ENCODE measurements at places on chromosomes 2 and 18.

DNA sequence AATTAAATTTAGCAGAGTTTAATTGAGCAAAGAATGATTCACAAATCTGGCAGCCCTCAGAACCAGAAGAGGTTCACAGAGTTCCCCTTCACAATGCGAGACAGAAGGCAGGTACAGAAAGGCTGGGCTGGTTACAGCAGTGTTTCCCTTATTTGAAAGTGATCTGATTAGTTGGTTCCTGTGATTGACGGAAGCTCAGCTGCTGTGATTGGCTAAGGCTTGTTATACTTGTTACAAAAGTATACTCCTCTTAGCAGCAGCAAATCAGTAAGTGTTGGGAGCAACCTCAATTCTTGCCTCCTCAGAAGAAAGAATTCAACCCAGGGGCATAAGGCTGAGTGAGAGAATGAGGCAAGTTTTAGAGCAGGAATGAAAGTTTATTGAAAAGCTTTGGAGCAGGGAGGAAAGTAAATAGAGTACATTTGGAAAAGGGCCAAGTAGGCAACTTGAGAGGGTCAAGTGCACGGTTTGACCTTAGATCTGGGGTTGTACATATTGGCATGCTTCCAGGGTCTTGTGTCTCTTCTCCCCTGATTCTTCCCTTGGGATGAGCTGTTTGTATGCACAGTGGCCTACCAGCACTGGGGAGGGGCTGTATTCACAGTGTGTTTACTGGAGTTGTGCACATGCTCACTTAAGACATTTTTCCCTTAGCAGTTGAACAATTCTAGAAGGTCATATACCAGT lies 431.8 kb upstream of the RAB12 start:
- no peak overlapping the region for H3K27ac ChIP-seq
- H3K4me1 ChIP-seq, result peaks cover 13% of the 10 kb centered on the region
- H3K4me3 ChIP-seq, result no peak overlapping the region
- DNase-seq, result peak; percentile 6

DNA sequence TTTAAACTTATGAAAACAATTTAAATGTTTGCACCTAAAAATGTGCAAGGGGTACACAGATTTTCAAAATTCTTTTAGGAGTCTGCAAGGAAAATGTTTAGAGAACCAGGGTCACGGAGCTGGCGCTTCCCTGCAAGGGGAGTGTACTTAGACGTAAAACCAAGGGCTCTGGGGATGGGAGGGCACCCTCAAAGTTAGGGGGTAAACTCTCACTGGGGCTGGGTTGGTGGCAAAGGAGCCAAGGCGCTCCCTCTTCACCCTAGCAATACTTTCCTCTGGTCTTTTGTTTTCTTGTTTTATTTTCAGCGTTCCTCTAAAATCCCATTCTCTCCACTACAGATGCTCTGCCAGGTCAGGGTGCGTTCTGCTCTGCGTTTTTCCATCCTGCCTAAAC lies 20.0 kb downstream of the TMEM247 start:
- DNase-seq, result no peak
- H3K4me3 ChIP-seq, result peak overlapping the region; percentile 89
- H3K36me3 ChIP-seq, result peaks cover 9% of the 10 kb centered on the region
- peaks cover 57% of the 10 kb centered on the region for H3K27me3 ChIP-seq
- H3K27ac ChIP-seq, result peak overlapping the region; percentile 84

GRCh38 chr2:136891100-136891499 lies 125.8 kb downstream of the THSD7B start:
- no peak for DNase-seq
- no peak overlapping the region for H3K4me3 ChIP-seq
- H3K36me3 ChIP-seq, result peaks cover 5% of the 10 kb centered on the region
- H3K4me1 ChIP-seq, result no peaks in the 10 kb centered on the region
- H3K27ac ChIP-seq, result no peak overlapping the region
- no peaks in the 10 kb centered on the region for H3K27me3 ChIP-seq

DNA sequence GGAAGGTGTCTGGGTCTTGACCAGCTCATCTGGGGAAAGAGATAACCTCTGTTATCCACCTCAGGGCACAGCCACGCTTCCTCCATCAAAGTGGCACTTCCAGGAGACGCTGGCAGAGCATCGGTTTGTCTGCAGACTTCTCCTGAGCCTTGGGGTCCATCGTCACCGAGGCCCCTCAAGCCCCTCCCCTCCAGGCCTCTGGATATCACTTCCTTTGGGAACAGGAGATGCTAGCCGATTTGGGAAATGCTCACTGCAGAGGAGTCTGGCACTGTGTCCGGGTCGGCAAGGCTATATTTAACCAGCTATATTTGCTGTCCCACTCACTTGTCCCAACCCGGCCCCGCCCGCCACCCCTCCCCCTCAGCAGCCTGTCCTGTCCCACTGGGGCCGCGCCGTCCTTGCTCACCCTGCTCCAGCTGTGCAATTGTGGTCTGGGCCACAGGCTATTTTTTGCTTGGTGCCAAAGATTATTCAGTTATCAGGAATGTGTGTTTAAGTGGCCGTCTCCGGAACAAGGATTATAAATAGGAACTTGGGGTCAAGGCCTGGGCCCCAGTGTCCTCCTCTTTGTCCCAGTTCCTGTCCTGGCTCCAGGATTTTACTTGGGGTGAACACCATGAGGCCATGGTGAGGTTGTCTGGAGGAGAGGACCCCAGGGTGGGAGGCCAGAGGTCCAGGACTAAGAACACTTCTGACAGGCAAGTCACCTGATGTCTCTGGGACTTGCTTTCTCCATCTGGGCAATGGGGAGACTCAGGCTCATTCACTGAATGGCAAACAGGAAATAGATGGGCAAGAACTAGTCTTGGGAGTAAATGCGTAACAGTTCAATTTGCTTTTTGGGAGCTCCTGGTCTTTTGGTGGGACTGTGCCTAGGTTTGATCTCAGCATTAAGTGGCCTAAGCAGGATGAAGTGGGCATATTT lies 263.6 kb downstream of the DYSF start:
- H3K27me3 ChIP-seq, result peaks cover 34% of the 10 kb centered on the region
- no peak overlapping the region for H3K27ac ChIP-seq
- H3K36me3 ChIP-seq, result no peaks in the 10 kb centered on the region
- H3K4me3 ChIP-seq, result no peak overlapping the region
- H3K4me1 ChIP-seq, result no peaks in the 10 kb centered on the region

DNA sequence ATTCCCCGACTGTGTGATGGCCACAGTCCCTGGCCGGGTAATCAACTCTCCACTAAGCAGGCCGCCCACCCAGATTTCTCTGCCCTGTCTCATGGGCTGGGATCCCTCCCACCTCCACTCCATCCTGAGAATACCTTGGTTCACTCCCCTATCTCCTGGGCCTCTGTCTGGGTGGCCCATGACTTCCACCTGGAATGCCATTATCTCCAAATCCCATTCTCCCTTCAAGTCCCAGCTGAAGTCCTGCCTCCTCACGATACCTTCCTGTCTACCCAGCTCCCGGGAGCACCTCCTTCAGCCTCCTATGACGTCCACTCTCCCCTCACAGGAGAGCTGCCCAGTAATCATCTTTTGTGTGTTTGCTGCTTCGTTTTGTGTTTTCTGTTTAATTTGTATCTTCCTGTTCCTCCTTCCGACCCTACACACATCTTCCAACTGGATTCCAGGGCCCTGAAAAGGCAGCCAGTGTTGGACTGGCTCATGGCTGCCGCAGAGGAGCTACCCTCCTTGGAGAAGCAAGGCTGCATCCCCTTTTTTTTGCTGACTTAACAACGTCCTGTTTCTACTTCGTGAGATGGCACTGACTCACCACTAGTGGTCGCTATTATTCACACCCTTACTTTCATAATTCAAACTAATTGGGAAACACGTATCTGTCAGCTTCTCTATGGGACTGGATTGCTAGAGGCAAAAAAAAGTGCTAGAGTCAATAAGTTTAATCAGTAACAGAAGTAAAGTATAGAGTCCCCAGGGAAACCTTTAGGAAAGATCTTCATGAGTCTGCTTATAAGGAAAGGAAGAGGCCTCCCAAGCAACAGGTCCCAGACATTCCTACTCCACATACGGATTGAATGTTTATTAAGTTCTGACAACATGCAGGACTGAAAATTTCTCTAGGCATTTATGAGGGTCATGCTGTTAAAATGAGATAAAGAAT lies 171.9 kb upstream of the GATA6 start:
- H3K27ac ChIP-seq, result no peak overlapping the region
- no peak overlapping the region for H3K4me3 ChIP-seq
- H3K4me1 ChIP-seq, result peaks cover 26% of the 10 kb centered on the region
- no peaks in the 10 kb centered on the region for H3K27me3 ChIP-seq
- peaks cover 9% of the 10 kb centered on the region for H3K36me3 ChIP-seq

GRCh38 chr2:215695861-215696260 lies 260.0 kb upstream of the FN1 start:
- DNase-seq, result no peak
- H3K27me3 ChIP-seq, result no peaks in the 10 kb centered on the region
- H3K36me3 ChIP-seq, result no peaks in the 10 kb centered on the region
- H3K4me3 ChIP-seq, result no peak overlapping the region

- H3K4me3 ChIP-seq, result no peak overlapping the region
- no peak overlapping the region for H3K27ac ChIP-seq
- no peaks in the 10 kb centered on the region for H3K36me3 ChIP-seq
- no peaks in the 10 kb centered on the region for H3K27me3 ChIP-seq
- DNase-seq, result no peak
These were observed 129.2 kb upstream of the KCNH7 start for GRCh38 chr2:162967811-162968210.

GRCh38 chr2:213069531-213069930 lies 81.9 kb downstream of the IKZF2 start:
- no peak overlapping the region for H3K4me3 ChIP-seq
- H3K27ac ChIP-seq, result no peak overlapping the region
- no peak for DNase-seq
- H3K4me1 ChIP-seq, result peaks cover 13% of the 10 kb centered on the region

GRCh38 chr18:11799066-11799465 lies 52.1 kb upstream of the CHMP1B start:
- no peak for DNase-seq
- no peaks in the 10 kb centered on the region for H3K4me1 ChIP-seq
- H3K4me3 ChIP-seq, result no peak overlapping the region
- H3K36me3 ChIP-seq, result no peaks in the 10 kb centered on the region

DNA sequence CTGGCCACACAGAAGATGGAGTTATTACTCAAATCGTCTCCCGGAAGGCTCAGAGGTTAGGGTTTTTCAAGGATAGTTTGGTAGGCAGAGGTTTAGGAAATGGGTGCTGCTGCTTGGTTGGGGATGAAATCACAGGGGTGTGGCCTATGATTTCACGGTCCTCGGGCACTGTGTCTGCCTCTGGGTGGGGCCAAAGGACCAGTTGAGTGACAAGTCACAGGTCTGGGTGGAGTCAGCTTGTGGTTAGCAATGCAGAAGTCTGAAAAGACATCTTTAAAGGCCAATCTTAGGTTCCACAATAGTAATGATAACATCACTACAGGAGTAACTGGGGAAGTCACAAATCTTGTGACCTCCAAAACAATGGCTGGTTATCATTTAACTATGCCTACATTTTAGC lies 387.8 kb downstream of the ZNF521 start:
- no peak overlapping the region for H3K4me3 ChIP-seq
- no peak for DNase-seq
- H3K4me1 ChIP-seq, result no peaks in the 10 kb centered on the region
- no peaks in the 10 kb centered on the region for H3K36me3 ChIP-seq

- H3K27ac ChIP-seq, result no peak overlapping the region
- H3K36me3 ChIP-seq, result no peaks in the 10 kb centered on the region
- H3K4me3 ChIP-seq, result no peak overlapping the region
- peaks cover 17% of the 10 kb centered on the region for H3K27me3 ChIP-seq
These were observed 120.9 kb upstream of the SMIM21 start for GRCh38 chr18:75548353-75548905.

GRCh38 chr2:233092432-233093165 lies 32.5 kb downstream of the INPP5D start:
- no peak overlapping the region for H3K4me3 ChIP-seq
- H3K36me3 ChIP-seq, result no peaks in the 10 kb centered on the region
- peaks cover 39% of the 10 kb centered on the region for H3K27me3 ChIP-seq
- DNase-seq, result no peak

DNA sequence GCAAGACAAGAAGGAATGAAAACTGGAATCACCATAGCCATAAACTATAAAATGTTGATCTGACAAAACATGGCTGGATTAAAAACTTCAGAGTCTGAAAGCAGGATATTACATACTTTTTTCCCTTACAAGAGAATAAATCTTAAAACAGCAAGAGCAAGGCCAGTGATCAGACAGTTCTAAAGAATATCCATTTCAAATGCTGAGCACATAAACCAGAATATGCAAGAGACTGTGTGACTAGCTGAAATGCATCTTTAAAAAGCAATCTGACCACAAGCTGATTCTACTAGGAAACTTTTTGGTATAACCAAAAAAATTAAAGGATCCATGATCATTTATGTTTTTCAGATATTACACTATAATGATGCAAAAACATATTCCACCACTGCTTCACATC lies 120.7 kb upstream of the RNU4ATAC start:
- no peak for DNase-seq
- H3K4me1 ChIP-seq, result no peaks in the 10 kb centered on the region
- no peak overlapping the region for H3K4me3 ChIP-seq

- no peaks in the 10 kb centered on the region for H3K27me3 ChIP-seq
- H3K36me3 ChIP-seq, result no peaks in the 10 kb centered on the region
- H3K27ac ChIP-seq, result peak overlapping the region; percentile 44
- DNase-seq, result no peak
- no peak overlapping the region for H3K4me3 ChIP-seq
These were observed 12.6 kb downstream of the RELCH start for GRCh38 chr18:62199629-62200028.

GRCh38 chr2:46119453-46119852 lies 177.8 kb upstream of the EPAS1 start:
- peaks cover 25% of the 10 kb centered on the region for H3K4me1 ChIP-seq
- no peak overlapping the region for H3K27ac ChIP-seq
- no peak overlapping the region for H3K4me3 ChIP-seq
- DNase-seq, result no peak

GRCh38 chr2:240388471-240389301 lies 46.8 kb upstream of the GPC1 start:
- H3K36me3 ChIP-seq, result no peaks in the 10 kb centered on the region
- no peak overlapping the region for H3K4me3 ChIP-seq
- DNase-seq, result no peak
- no peak overlapping the region for H3K27ac ChIP-seq
- H3K27me3 ChIP-seq, result peaks cover 9% of the 10 kb centered on the region
- peaks cover 8% of the 10 kb centered on the region for H3K4me1 ChIP-seq

- H3K27ac ChIP-seq, result no peak overlapping the region
- H3K27me3 ChIP-seq, result no peaks in the 10 kb centered on the region
- H3K36me3 ChIP-seq, result no peaks in the 10 kb centered on the region
- no peak for DNase-seq
- H3K4me3 ChIP-seq, result no peak overlapping the region
These were observed 57.8 kb upstream of the NEUROD1 start for GRCh38 chr2:181738074-181738473.

- no peak overlapping the region for H3K27ac ChIP-seq
- no peaks in the 10 kb centered on the region for H3K36me3 ChIP-seq
- H3K4me1 ChIP-seq, result peaks cover 16% of the 10 kb centered on the region
- no peak overlapping the region for H3K4me3 ChIP-seq
- no peaks in the 10 kb centered on the region for H3K27me3 ChIP-seq
- no peak for DNase-seq
These were observed 12.7 kb downstream of the ICOS start for GRCh38 chr2:203949228-203949627.
